Mesangial cell (primary cell): ENCODE measurements at places on chromosomes 5 and 9. TPM values are rescaled to one million over a fixed set of nuclear protein-coding genes. Genes with fewer than 3 reads are reported as not detected.

Gene SLC26A2
- 10.4 and 11.7 TPM in 2 replicates for total RNA-seq

Gene RARS1
- 43.0 and 73.0 TPM in 2 replicates for total RNA-seq

Gene SLCO6A1
- not detected in 2 replicates for total RNA-seq

Gene MLANA
- not detected in 2 replicates for total RNA-seq

Gene TSLP
- 0.13 TPM in 1 of 2 replicates, not detected in the other for total RNA-seq

Gene ADAMTS16
- total RNA-seq: 8.6 and 11.7 TPM in 2 replicates

Gene OR13D1
- total RNA-seq: not detected in 2 replicates

Gene RNF180
- 2.3 and 5.3 TPM in 2 replicates for total RNA-seq

Gene GABRA1
- not detected in 2 replicates for total RNA-seq

Gene SLC34A3
- total RNA-seq: not detected in 2 replicates

Gene SIGMAR1
- 156 and 253 TPM in 2 replicates for total RNA-seq

Gene C5orf34
- 0.89 and 5.7 TPM in 2 replicates for total RNA-seq

Gene CDK5RAP2
- total RNA-seq: 19.6 and 46.8 TPM in 2 replicates

Gene IZUMO3
- total RNA-seq: not detected in 2 replicates

Gene NUTM2G
- total RNA-seq: not detected in 2 replicates
